ENCODE measurements at places on chromosomes 11 and 22. TPM values are rescaled to one million over a fixed set of nuclear protein-coding genes. Genes with fewer than 3 reads are reported as not detected.

DNA sequence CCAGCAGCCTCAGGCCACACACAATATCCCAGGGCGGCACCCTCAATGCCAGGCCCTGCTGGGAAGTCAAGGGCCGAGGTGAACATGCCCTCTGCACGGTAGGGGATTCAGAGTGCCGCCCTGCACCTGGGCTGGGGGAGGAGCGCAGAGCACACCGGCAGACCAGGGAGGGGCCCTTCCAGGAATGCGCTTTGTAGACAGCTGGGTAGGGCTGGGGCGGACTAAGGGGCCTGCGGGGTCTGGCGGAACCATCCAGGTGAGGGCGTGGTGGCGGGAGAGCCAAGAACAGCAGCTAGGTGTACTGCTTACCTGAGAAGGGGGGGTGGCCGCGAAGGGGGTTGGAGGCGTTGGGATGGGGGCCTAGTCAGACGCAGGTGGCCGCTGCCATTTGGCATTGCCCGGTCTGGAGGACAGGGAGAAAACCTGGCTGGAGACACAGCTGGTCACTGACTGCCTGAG is 26.0 kb downstream of the DUSP8 start:
- DNase-seq = no peak
- no peak overlapping the region for H3K4me3 ChIP-seq
- H3K27me3 ChIP-seq = no peaks in the 10 kb centered on the region

DNA sequence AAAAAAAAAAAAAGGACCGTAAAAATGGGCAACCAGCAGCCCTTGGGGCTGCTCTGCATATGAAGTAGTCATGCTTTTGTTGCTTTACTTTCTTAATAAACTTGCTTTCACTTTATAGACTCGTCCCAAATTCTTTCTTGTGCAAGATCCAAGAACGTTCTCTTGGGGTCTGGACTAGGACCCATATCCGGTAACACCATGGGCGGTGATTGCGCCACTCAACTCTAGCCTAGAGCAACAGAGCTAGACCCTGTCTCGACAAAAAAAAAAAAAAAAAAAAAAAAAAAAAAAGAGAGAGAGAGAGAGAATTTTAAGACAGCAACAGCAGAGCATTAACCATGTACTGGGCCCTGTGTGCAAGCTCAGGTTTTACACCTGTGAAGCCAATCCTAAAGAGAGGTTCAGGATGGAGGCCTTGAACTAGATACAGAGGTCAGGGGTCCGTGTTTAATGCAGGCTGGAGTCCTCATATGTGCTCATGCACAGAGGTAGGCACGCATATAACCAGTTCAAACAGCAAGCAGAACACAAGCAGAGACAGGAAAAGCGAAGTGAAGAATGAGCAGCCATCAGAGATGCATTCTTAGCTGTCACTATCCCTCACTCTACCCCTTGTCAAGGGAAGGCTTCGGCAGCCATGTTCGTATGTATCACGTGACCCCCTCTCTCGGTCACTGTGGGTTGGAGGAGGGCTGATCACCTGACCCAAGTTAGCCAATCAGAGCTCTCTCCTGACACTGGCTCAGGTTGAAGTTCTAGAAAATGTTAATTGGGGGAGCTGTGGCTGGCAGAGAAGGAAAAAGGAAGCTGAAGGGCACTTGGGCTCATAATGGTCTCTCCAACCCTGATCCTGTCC is 16.7 kb upstream of the SYT12 start:
- H3K27ac ChIP-seq = no peak overlapping the region
- H3K4me1 ChIP-seq = no peaks in the 10 kb centered on the region

DNA sequence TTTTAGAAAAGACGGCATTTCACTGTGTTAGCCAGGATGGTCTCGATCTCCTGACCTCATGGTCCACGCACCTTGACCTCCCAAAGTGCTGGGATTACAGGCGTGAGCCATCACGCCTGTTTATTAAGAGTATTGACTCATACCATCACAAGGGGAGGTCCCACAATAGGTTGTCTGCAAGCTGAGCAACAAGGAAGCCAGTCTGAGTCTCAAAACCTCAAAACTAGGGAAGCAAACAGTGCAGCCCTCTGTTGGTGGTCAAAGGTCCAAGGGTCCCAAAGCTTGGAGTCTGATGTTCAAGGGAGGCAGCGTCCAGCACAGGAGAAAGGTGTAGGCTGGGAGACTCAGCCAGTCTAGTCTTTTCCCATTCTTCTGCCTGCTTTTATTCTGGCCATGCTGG is 32.8 kb upstream of the LDLRAD3 start:
- no peaks in the 10 kb centered on the region for H3K4me1 ChIP-seq
- H3K4me3 ChIP-seq = no peak overlapping the region
- H3K27ac ChIP-seq = no peak overlapping the region

GRCh38 chr11:123211981-123212380 is 16.9 kb upstream of the CLMP start:
- no peaks in the 10 kb centered on the region for H3K36me3 ChIP-seq
- H3K27ac ChIP-seq = no peak overlapping the region
- no peak overlapping the region for H3K4me3 ChIP-seq
- no peaks in the 10 kb centered on the region for H3K4me1 ChIP-seq
- no peaks in the 10 kb centered on the region for H3K27me3 ChIP-seq

The FOLH1 gene
- total RNA-seq = 0.98 TPM

The CARNS1 gene
- 3.5 TPM for total RNA-seq
